ENCODE measurements at places on chromosomes 3 and 15.

GRCh38 chr3:101069901-101070798 is 76.9 kb upstream of the ABI3BP start:
- peak; percentile 60 for DNase-seq

GRCh38 chr3:71163198-71163918 is 420.2 kb downstream of the FOXP1 start:
- DNase-seq, result no peak

DNA sequence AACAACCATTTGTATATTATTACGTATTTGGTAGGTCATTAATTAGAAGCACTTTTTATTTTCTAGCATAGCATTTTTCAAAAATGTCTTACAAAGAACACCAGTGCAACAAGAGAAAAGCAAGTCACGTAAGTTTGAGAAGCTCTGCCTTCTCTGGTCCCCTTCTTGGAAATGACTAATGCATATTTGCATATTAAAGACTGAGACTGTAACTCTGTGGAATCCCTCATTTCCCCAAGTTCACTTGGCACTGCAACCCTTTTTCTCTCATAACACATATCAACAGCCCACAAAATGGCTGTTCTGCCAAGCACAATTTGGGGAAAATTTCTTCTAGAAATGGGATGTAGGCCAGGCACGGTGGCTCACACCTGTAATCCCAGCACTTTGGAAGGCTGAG is 176.3 kb downstream of the ERC2 start:
- DNase-seq, result no peak

- DNase-seq, result no peak
Measured at GRCh38 chr15:101578443-101578894, 73.7 kb downstream of the TM2D3 start.

DNA sequence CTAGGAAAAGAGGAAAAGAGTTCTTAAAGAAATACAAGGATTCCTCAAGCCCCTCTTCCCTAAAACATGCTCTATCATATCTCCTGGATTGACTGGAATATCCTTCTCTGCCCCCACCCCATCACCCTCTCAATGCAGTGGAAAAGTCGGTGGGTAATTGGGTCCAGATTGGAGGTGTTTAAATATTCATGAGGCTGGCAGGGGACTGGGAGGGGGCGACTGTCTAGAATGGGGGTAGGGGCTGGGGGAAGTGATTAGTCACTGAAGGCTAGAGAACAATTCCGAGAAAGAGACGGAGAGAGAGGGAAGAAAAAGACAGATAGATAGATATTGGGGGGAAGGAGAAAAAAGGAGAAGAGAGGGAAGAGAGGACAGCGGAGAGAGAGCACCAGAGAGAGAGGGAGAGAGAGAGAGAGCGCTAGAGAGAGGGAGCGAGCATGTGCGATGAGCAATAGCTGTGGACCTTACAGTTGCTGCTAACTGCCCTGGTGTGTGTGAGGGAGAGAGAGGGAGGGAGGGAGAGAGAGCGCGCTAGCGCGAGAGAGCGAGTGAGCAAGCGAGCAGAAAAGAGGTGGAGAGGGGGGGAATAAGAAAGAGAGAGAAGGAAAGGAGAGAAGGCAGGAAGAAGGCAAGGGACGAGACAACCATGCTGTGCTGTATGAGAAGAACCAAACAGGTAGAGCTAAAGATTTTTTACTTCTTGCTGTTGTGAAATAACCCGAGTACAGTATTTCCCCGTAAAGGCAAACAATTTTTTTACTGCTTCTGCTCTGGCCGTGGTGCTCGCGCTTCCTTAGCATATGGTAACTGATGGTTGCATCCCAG is at the start of gene GAP43:
Gene GAP43, plus strand, starts transcription at position 467 of the 825 bp plus-strand sequence. Its CDS starts 180 bp downstream, at position 647.
- no peak for DNase-seq

DNA sequence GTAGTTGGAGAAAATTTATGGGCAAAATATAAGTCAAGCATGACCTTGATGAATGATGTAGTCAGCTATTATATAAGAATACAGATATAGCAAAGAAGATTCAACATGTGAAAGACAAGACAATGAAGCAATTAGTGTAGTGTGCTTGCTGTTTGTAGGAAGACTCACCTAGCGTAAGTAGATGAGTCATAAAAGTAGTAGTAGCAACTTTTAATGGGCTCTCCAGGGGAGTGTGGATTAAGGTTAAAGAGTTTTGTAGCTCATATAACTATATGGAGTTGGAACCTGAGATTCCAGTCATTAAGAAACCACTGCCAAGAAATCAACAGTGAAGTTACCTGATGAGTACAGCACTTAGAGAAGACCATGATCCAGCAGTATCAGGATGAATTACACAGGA is 444.7 kb upstream of the CNTN3 start:
- DNase-seq, result no peak

DNA sequence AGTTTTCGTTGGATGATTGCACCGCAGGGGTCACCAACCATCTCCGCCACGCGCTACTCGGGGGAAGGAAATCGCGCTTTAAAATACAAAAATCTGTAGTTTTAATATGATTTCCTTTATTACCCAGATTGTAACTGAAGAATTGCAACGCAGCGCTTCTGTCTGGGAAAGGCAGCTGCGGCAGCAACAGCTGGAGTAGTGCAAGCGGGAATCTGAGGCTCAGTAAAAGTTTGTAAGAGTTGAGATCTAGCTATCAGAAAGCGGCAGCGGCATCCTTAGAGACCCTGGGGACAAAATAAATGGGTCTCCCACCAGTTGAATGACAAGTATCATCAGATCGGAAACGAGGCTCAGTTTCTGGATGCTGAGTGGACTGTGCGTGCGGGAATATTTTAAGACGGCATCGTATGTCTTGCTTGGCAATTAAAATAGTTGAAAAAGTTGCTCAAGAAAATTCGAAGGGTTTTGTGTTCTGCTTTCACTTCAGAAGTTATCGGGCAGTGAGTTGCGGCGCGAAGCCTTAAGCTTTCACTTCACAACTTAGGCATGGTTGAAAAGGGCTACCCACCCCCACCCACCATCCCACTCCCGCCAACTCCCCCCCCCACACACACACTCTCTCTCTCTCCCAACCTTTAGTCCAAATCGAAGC is 2.7 kb downstream of the MECOM start:
- no peak for DNase-seq

DNA sequence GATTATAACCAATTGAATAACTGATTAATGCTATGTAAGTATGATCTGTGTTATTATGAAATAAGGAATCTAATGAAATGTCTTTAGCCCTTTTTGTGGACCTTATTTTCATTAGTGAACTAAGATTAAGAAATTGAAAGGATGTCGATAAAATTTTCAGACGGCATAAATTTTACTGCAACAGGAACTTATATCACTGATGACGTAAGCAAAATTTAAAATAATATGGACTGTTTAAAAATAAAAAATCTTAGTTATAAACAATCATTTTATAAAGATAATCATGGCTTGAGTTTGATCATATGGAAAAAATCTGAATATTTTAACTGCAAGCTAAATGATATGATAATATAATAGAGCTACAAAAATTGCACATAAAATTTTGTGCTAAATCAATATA is 112.7 kb downstream of the SPATA16 start:
- no peak for DNase-seq

- DNase-seq, result no peak
Measured at GRCh38 chr3:77464111-77464688, 424.3 kb downstream of the ROBO2 start.

- no peak for DNase-seq
Measured at GRCh38 chr3:59816312-59816711, 766.5 kb upstream of the CFAP20DC start.

GRCh38 chr3:126935756-126936509 is 47.0 kb upstream of the PLXNA1 start:
- no peak for DNase-seq

DNA sequence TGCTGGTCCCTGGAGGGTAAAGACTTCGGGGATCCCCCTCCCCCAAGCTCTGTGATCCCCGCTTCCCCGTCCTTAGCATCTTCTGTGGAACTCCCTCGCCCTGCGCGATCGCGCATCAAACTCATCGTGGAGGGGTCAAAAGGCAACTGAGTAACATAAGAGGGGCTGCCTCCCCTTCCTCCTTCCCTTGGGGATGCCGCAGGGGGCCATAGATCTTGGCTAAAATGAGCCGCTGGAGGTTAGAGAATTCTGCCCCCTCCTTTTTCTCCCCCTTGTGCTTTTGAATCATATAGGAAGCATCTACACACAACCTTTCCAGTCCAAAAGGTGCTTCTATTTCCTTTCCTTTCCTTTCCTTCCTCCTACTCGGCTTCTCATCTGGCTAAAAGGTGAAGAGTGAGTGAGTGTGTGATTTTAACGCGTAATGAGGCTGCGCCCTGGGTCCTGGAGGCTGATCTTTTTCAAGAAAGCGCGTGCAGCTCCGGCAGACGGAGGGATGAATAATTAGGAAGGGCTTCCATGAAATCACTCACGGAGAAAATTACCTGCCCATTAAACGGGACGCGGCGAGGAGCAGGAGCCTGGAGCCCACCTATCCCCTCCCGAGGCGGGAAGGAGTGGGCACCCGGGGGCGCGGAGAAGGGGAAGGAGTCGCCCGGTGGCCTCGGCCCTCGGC is 831 bp upstream of the ROBO2 start:
- no peak for DNase-seq

- no peak for DNase-seq
Measured at GRCh38 chr3:113226491-113226890, 15.1 kb downstream of the BOC start.

DNA sequence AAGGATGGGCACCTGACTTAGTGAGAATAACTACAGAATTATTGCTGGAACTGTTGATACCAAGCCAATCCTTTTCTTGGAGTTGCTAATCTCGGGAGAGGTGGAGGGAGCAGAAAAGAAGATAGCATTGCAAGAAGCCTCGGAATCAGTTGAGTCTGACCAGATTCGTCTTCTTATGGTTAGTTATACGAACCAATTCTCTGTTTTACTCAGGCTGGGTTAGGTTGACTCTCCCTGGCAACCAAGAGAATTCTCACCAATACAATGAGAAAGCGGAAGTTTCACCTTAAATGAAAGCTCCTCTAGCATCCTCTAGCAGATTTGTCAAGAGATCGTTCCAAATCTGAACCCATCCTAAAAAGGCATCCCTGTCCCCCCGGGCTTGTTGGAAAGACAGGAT is 43.5 kb upstream of the UBE2E1 start:
- no peak for DNase-seq

GRCh38 chr3:27681249-27681748 is 40.8 kb downstream of the EOMES start:
- DNase-seq, result peak; percentile 23

GRCh38 chr3:191959876-191960413 is 499.0 kb downstream of the PYDC2 start:
- DNase-seq, result no peak

- no peak for DNase-seq
Measured at GRCh38 chr15:100833417-100834389, 45.9 kb upstream of the ALDH1A3 start.

DNA sequence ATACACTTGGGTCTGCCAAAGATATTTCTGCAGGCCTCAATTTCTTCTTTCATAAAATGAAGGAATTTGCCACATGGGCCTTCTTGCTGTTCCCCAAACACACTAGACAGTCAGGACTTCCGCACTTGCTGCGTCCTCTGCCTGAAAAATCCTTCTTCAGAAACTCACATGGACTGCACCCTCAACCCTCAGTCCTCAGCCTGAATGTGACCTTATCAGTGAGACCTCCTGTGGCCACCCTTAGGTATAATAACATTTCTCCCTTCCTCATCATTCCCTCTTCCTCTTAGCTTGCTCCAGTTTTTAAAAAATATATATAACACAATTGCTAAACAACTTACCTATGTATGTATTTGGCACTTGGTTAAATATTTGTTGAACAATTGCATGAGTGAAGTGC is 257.5 kb downstream of the MFSD1 start:
- no peak for DNase-seq

DNA sequence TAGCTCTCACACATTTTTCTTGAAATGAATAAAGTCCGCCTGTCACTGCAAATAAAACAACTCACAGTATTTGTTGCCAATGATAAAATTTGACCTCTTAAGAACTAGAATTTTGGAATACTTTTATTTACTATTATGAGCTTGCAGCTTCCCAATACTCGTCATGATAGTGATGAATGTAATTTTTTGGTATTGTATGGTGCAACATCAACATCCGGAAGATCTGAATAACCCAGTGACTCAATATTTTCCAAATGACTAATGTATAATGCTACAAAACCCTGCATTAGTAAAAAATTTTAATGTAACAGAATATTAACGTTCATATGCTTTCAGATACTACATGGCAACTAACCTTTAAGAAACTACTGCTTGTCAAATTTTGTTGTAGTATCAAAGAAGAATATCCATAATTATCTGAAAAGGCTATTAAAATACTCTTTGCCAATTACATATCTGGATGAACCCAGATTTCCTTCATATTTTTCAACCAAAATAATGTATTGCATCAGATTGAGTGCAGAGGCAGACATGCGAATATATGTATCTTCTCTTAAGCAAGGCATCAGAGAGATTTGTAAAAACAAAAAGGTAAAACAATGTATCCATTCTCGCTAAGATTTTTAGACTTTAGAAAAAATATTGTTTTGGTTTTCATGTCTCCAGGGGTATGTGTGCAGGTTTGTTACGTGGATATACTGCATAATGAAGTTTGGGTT is 95.3 kb downstream of the IGF2BP2 start:
- DNase-seq, result no peak

GRCh38 chr3:36524560-36524959 is 144.3 kb downstream of the STAC start:
- no peak for DNase-seq

DNA sequence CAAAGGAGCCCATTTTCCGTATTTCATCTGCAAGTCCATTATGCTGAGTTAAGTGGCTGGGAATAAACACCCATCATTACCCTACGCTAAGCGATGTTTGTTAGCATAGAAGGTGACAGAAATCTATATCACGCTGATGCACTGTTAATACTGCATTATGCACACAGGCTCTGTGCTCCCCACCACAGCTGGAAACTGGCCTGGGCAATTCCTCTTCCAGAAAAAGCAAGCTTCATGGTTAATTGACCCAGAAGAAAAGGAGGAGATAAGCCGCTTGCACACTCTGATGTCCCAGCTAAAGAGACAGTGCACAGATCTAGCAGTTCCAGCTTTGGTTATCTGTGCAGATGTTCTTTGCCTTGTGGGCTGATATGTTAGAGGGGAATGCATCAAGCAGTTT is 232.6 kb downstream of the NTRK3 start:
- no peak for DNase-seq

- DNase-seq, result no peak
Measured at GRCh38 chr15:71588746-71589145, 221.6 kb upstream of the NR2E3 start.

DNA sequence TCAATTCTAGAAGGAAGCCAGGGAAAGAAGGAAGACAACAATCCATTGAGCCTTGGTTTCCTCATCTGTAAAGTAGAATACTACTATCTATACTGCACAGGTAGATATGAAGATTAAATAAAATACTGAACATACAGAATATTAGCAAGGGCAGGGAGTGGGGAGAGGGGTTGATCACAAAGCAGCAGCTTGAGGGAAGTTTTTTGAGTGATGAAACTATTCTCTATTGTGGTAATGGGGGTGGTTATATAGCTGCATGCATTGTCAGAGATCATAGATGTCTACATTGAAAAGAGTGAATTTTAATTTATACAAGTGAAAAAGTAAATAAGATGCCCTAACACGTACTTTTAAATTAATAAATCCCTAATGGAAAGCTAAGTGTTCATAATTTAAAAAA is 242.6 kb upstream of the LRTM1 start:
- no peak for DNase-seq

GRCh38 chr15:41908736-41909461 is 15.0 kb upstream of the SPTBN5 start:
- DNase-seq, result no peak

GRCh38 chr15:96119734-96120133 is 210.8 kb upstream of the NR2F2 start:
- DNase-seq, result no peak
